Stimulated activated CD8-positive, alpha-beta memory T cell treated with anti-CD3 and anti-CD28 coated beads, Interleukin-2, amount 100 ng/mL, for 1 hour (primary cell): ENCODE measurements at places on chromosomes 3 and 15.

- DNase-seq: no peak
Measured at GRCh38 chr3:131242201-131242600, 139.4 kb upstream of the NUDT16 start.

DNA sequence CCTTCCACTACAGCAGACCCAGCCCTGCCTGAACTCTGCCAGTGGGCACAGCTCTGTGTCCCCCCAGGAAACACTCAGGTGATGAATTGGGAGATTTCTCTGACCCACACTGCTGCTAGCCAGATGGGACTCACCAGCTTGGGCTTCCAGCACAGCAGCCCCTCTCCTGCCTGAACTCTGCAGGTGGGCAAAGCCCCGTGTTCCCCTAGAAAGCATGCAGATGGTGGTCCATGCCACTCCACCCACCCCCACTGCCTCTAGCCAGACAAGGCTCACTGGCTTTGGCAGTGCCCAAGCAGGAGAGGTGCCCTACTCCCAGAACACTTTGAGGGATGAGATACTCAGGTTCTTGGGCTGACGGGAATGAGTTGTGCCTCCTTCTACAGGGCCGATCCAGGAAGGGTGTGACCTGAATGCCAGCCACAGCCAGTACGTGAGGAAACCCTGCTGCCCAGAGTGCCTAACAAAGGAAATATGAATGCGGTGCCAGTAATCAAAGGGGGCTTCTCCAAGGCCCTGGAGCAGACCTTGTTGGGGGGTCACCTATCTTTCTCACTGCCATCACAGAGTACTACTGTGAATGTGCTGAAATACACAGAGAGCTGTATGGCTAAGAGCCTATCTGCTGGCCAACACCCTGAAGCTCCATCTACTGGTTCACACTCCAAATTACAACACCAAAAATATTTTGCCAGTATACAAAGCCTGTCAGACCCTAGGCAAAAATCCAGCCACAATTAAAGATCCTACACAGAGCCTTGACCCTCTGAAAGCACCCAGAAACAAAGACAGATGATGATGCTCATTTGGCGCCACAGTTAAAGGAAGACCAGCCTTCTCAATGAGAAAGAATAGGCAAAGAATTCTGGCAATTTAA, 61.9 kb downstream of the BTLA start:
- DNase-seq: no peak

DNA sequence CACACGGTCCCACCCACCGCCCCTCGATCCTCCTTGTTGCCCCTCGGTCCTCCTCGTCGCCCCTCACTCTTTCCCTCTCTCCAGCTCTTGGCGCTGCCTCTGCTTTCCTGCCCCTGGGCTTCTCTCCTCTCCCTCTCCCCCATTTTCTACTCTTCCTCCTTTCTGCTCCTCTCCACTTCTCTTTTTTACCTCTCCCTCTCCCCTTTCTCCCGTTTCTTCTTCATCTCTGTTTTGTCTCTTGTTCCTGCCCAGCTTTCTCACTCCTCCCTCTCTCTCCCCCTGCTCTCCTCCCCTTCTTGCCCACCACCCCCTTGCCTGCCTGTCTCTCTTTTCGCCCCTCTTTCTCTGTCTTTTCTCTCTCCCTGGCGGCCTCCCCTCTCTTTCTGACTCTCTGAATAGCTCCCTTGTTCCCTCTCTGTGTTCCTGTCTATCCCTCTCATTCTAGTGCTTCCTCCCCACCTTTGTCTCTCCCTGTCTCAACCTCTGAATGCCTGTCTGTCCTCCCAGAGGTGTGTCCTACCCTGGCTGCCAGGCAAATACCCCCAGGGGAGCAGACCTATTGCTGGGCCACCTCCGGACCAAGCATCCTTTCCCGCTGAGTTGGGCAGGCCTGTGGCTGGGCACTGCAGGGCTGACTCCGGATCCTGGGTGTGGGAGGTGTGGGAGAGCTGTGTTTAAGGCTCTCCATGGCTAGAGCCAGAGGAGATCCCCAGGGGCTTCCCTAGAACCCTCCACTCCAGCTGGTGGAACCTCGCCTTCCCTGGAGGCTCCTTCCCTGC, 41.0 kb downstream of the EPHB3 start:
- no peak for DNase-seq

GRCh38 chr15:96348112-96349027, 17.9 kb downstream of the NR2F2 start:
- DNase-seq: no peak

- no peak for DNase-seq
Measured at GRCh38 chr3:60366486-60366885, 884.8 kb downstream of the FHIT start.

- no peak for DNase-seq
Measured at GRCh38 chr15:69524296-69524695, 71.7 kb downstream of the RPLP1 start.

- no peak for DNase-seq
Measured at GRCh38 chr3:84978843-84979242, 20.1 kb downstream of the CADM2 start.

GRCh38 chr3:176354843-176355242, 842.4 kb downstream of the TBL1XR1 start:
- DNase-seq: no peak
